ENCODE measurements at places on chromosomes 5 and 9.

DNA sequence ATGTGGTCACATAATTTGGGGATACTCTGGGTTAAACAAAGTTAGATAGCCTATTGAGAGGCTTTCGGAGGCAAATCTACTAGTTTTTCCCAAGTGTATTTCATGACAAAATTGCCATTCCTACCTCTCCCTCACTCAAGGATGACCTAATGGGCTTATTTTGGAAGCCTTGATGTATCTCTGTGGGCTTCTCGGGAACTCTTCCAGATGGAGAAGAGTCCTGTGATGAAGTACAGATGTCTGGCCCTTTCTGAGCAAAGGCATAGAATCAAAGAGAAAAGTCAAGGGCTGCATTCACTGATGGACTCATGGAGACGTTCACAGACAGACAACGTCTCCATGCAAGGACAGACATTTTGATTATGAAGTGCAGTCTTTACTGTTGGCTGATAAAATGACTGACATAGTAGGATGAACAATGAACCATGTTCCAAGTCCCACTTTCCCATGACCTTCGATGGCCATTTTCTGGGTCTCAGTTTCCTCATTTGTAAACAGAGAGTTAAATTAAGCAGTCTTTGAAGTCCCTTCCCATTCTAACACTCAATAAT is 347.2 kb upstream of the CD180 start:
- no peak for DNase-seq

DNA sequence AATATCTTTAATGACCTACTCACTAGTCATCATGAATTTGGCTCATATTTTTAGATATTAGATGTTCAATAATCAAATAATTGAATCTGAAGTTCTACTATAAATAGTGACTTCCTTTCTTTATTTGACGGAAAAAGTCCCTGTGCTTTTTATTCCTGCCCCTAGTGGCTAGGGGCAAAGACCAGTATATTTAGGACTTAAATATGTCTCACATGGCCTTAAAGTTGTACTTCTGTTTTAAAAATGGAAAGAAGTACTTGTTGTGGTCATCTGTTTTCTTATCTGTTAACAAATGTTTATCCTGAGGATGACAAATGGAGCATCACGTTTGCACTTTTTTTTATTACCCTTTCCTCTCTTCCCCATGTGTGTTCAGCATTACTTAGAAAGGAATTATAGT is 89.2 kb upstream of the GRHPR start:
- no peak for DNase-seq

- DNase-seq: no peak
Observed at GRCh38 chr5:123485275-123485674, 26.7 kb upstream of the CSNK1G3 start.

DNA sequence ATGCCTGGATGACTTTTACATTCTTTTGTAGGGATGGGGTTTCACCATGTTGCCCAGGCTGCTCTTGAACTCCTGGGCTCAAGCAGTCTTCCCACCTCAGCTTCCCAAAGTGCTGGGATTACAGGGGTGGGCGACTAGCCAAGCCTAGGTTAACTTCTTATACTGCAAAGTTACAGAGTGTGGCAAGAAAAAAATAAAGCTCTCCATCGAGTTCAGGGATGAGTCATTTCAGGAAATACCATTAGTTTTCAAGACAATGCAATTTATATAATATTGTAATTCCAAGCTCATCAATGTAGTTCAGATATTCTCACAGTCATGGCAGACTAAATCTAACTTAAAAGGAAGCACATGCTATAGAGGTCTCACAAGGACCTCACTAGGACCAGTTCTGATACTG is 11.5 kb upstream of the ABO start:
- DNase-seq: no peak

DNA sequence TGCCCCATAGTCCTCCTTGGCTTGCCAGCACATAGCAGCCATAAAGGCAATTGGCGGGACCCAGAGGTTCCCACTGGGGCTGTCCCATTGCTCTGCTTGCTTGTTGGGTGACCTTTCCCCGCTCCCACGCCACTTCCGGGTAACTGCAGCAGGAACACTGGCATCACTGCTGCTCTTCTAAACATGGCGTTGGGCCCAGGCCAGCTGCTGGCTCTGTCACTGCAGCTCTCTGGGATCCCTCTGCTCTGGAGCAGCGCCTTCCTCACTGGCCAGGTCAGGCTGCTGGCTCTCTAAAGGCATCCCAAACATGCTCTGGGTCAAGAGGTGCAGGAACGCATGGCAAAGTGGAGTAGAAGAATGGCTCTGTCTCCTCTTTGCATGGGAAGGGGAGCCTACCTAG is 92.9 kb downstream of the DRD1 start:
- no peak for DNase-seq

GRCh38 chr5:150155258-150156026 is at the start of gene PDGFRB:
Gene PDGFRB (minus strand): TSS chr5:150155845. CDS start chr5:150137047, 18,798 bp downstream.
- DNase-seq: no peak

DNA sequence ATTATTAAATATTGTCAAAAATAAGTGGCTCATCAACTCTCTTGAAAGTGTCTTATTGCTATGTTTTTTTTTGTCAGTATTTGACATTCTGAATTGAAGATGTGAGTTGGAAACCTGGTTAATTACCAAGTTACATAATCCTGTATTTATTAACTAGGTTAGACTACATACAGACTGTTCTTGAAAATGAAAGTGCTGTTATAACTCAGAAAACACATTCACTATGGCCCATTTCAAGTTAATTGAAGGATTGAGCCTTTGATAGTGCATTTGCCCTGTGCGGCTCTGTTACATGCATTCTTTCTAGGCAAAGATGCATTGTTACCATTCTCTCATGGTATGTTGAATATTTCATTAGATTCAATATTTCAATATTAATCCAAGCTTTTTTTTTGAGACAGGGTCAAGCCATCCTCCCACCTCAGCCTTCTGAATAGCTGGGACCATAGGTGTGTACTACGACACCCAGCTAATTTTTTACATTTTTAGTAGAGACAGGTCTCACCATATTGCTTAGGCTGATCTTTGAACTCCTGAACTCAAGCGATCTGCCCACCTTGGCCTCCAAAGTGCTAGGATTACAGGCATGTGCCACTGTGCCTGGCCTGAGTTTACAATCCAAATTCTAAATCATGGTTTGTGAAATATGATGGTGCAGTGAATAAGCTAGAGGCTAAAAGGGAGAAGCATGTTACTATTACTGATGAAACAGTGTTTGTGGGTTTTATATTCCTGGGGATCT is 10.0 kb downstream of the CTNNA1 start:
- DNase-seq: no peak

DNA sequence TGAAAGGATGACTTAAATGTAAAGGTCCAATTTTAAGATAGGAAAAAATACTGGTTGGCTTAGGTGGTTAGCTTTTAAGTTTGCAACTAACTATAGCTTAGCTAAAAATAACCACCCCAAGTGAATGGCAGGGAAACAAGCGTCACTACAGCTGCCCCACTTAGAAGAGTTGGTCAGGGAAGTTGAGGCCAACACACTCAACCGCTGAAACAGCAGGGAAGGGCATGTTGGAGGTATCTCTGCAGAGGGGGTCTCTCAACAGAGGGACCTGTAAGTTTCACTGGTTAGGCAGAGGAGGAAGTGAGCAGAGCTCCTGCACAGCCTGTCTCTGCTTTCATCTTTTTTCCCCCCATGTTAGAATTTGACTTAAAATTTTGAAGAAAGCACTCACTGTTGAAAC is 75.3 kb downstream of the LHFPL2 start:
- no peak for DNase-seq

DNA sequence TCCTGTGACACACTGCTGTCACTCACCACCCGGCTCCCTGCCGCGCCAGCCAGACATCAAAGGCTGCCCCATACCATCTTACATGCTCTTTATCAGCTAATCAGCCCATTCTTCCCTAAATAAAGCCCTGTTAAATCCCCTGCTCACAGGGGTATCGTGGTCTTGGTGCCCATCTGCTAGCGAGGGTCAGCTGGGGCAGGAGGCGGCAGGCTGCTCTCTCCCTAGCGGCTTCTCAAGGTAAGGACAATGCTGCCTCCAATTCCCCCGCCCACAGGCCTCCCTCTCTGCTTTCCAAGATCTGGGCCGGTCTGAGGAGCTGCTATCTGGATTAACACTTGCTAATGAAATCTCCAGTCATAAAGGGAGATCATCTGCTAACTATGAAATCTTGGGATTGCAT is 26.8 kb downstream of the BARHL1 start:
- DNase-seq: no peak
